ENCODE measurements at places on chromosomes 12 and 14.
A peak's percentile ranks its signal among the peaks of the same experiment; 100 is the strongest.

DNA sequence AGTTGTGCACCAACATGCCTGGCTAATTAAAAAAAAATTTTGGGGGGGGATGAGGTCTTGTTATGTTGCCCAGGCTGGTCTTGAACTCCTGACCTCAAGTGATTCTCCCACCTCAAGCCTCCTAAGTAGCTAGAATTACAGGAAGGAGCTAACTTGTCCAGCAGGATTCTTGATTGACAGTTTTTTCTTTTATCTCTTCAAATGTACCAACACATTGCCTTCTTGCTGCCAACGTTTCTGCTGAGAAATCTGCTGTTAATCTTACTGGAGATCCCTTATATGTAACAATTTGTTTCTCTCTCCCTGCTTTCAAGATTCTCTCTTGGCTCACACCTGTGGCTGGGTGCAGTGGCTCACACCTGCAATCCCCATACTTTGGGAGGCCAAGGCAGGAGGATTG, 22.4 kb upstream of the MARK3 start:
- H3K4me1 ChIP-seq = no peaks in the 10 kb centered on the region
- H3K36me3 ChIP-seq = no peaks in the 10 kb centered on the region
- no peak overlapping the region for H3K27ac ChIP-seq
- H3K27me3 ChIP-seq = peaks cover 10% of the 10 kb centered on the region

DNA sequence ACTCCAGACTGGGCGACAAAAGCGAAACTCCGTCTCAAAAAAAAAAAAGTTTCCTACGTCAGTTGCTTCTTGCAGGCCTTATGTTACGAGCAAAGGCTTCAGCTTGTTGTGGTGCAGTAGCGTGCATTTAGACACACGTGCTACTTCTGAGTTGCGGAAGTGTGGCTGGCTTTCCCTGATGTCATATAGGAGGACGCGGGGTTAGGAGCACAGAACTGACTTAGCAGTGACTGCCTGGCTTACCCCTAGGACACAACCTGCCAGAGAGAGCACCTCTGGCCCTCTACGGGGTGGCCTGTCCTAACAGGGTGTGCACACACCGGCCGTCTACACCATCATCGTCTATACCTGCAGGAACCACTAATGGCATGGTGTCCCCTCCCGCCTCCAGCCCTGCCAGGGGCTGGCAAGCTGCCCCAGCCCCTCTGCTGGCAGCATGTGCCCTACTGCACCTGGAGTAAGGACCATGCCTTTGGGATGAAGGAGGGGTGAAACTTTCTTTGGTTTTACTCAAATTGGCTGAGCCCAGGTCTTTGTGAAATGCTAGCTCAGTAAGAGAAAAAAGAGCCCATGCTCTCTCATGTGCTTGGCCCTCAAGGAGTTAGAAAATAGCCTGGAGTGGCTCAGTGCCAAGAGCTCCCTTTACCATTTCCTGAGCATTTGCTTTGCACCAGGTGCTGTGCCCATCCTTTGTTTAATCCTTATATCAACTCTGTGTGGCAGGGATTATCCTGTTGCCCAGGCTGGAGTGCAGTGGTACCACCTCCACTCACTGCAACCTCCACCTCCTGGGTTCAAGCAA, 1.7 kb upstream of the GPR68 start:
- H3K4me3 ChIP-seq = peak overlapping the region; percentile 86
- peak overlapping the region; percentile 83 for H3K27ac ChIP-seq
- H3K4me1 ChIP-seq = peaks cover 83% of the 10 kb centered on the region
- no peaks in the 10 kb centered on the region for H3K27me3 ChIP-seq
- H3K36me3 ChIP-seq = peaks cover 38% of the 10 kb centered on the region
- no peak for DNase-seq

DNA sequence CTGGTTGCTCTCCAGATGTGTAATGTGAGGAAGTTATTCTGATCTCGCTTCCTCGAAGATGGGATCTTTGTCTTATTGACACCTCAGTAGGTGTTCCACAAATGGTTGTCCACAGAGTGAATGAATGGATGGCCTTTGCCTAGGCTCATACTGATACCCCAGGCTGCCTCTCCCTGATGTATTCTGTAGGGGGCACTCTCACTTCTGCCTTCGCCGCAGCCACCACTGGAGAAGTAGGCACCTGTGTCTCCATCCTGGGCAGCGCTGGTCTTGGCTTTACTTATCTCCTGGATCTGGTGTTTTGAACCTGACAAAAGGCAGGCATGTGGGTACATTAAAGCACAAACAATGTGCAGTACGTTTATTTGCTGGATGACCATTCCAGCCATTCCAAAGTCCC, 82.1 kb downstream of the ZFP36L1 start:
- H3K4me1 ChIP-seq = peaks cover 33% of the 10 kb centered on the region
- H3K4me3 ChIP-seq = no peak overlapping the region
- H3K27ac ChIP-seq = peak overlapping the region; percentile 84
- no peak for DNase-seq
- H3K36me3 ChIP-seq = no peaks in the 10 kb centered on the region

DNA sequence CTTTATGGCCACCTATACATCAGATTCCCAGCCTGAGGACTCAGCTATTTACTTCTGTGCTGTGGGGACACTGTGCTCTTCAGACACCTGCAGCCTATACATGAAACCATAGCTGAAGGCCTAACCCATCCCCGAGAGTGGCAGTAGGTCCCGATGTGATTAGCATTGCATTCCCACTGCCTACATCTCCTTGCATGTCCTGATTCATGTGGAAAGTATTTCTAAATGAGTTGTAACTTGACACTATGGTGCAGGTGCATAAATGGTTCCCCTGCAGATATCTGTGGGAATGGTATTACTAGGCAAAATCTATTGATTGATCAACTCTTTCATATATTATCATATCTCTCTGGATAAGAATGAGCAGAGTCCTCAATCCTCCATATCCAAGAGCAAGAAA, 433.5 kb downstream of the DAD1 start:
- no peak overlapping the region for H3K27ac ChIP-seq
- peaks cover 9% of the 10 kb centered on the region for H3K27me3 ChIP-seq
- DNase-seq = no peak

DNA sequence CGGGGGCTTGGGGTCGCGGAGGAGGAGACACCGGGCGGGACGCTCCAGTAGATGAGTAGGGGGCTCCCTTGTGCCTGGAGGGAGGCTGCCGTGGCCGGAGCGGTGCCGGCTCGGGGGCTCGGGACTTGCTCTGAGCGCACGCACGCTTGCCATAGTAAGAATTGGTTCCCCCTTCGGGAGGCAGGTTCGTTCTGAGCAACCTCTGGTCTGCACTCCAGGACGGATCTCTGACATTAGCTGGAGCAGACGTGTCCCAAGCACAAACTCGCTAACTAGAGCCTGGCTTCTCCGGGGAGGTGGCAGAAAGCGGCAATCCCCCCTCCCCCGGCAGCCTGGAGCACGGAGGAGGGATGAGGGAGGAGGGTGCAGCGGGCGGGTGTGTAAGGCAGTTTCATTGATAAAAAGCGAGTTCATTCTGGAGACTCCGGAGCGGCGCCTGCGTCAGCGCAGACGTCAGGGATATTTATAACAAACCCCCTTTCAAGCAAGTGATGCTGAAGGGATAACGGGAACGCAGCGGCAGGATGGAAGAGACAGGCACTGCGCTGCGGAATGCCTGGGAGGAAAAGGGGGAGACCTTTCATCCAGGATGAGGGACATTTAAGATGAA, 630 bp downstream of the FOS start:
- peaks cover 31% of the 10 kb centered on the region for H3K27me3 ChIP-seq
- H3K27ac ChIP-seq = peak overlapping the region; percentile 98
- H3K4me1 ChIP-seq = peaks cover 54% of the 10 kb centered on the region
- H3K4me3 ChIP-seq = peak overlapping the region; percentile 95
- peaks cover 76% of the 10 kb centered on the region for H3K36me3 ChIP-seq

GRCh38 chr12:132317233-132317938, 12.0 kb downstream of the GALNT9 start:
- no peaks in the 10 kb centered on the region for H3K36me3 ChIP-seq
- no peak for DNase-seq
- no peak overlapping the region for H3K27ac ChIP-seq
- H3K4me3 ChIP-seq = no peak overlapping the region
- peaks cover 27% of the 10 kb centered on the region for H3K27me3 ChIP-seq
- no peaks in the 10 kb centered on the region for H3K4me1 ChIP-seq

DNA sequence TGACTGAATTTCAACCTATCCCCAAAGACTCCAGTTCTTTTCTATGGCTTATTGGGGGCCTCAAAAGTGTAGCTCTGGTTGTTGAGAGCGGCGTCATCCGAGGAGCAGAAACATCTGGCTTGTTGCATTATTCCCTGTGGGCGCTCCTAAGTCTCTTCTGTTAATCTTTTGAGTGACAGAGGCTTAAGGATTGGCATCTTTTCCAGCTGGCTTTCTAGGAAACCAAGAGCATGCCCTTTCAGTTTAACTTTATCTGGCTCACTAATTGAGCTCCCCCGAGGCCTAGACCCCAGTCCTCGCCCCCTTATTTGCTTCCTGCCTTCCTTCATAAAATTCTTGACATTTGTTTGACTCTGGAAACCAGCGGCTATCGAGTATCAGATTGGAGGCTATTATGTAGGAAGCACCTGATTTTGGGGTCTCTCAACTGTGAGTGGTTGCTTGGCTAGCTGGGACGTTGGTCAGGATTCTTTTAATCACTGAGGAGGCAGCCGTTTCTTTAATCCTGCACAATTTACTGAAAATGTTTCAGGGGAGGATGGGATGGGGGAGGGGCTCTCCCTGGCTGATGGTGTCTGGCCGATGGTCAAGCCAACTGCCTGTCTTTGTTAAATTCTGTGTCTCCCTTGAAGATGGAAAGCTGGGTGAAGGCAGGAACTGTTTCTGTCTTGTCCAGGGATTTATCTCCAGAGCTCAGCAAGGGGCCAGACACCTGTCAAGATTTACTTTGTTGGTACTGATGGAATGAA, 3.1 kb downstream of the SMOC1 start:
- no peaks in the 10 kb centered on the region for H3K36me3 ChIP-seq
- H3K27me3 ChIP-seq = peaks cover 76% of the 10 kb centered on the region
- no peak overlapping the region for H3K27ac ChIP-seq
- H3K4me3 ChIP-seq = no peak overlapping the region

- H3K4me1 ChIP-seq = no peaks in the 10 kb centered on the region
- H3K4me3 ChIP-seq = no peak overlapping the region
- H3K27ac ChIP-seq = no peak overlapping the region
- no peaks in the 10 kb centered on the region for H3K27me3 ChIP-seq
Observed at GRCh38 chr12:79451978-79452377, 238.8 kb downstream of the PAWR start.

- peak overlapping the region; percentile 64 for H3K4me3 ChIP-seq
- H3K4me1 ChIP-seq = peaks cover 9% of the 10 kb centered on the region
- H3K27me3 ChIP-seq = peaks cover 97% of the 10 kb centered on the region
- no peaks in the 10 kb centered on the region for H3K36me3 ChIP-seq
- no peak for DNase-seq
Observed at GRCh38 chr12:27971121-27971489, 1.4 kb downstream of the PTHLH start.

DNA sequence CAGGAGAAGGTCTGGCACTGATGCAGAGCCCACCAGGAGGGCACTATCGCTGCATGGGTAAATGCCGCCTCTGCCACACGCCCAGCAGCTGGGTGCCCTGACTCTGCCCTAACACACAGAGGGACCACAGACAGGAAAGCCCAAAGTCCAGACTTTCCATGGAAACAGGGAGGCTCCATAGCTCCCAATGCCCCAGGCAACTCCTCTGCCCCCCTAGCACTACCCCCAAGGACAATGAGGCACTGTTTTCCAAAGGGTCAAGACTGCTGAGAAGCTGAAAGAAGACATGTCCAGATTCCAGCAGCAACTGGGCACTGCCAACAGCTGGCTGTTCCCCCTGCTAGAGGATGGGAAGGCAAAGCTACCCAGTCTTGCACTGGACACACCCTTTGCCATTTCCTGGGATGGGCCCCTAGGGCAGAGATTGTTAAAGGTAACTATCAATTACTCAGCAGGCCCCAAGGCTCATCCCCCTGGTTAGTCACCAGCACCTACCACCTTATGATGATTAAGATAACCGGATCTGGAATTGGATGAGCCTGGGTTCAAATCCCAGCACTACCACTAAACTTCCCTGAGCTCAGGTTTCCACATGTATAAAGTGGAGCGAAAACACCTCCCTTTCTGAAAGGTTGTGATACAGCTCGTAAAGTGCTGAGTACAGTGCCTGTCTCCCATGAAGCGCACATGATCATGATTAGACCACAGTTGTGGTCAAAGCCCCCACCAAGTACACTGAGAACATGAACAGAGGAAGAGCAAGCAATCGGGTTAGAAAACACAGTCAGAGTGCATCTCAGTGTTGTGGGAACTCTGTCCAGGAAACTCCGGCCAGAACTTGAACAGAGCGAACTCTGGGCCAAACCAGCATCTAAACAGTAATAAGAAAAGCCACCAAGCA, 3.3 kb downstream of the PXN start:
- peak overlapping the region; percentile 98 for H3K4me3 ChIP-seq
- H3K27me3 ChIP-seq = no peaks in the 10 kb centered on the region
- H3K4me1 ChIP-seq = peaks cover 78% of the 10 kb centered on the region
- H3K36me3 ChIP-seq = peaks cover 25% of the 10 kb centered on the region
- peak overlapping the region; percentile 29 for H3K27ac ChIP-seq
- no peak for DNase-seq

DNA sequence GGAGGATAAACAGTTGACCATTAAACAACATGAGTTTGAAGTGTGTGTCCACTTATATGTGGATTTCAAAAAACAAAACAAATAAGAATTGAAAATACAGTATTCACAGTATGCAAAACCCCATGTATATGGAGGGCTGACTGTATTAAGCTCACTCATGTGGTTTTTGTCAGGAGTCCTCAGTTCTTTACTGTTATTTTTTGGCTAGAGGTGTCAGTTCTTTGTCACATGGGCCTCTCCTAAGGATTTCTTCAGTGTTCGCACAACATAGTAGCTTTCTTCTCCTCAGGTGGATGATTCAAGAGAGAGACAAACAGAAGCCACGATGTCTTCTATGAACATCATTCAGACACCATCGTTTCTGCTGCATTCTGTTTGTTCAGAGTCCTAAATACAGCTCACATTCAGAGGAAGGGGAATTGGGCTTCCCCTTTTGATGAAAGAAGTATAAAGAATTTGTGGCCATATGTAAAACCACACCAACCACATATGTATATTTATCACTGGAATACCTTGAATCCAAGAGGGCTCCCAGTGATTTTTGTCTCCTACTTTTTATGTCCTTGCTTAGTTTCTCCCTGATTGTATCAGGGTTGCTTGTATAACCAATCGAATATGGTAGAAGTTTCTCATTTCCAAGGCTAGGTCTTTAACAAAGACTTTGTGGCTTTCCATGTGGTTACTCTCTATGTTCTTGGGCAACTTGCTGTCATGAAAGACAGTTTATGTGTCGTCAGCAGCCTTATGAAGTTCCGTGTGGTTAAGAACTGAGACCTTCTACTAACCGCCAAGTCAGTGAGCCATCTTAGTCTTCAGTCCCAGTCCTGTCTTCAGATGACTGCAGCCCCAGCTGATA, 18.9 kb downstream of the MNAT1 start:
- peaks cover 22% of the 10 kb centered on the region for H3K4me1 ChIP-seq
- H3K36me3 ChIP-seq = peaks cover 11% of the 10 kb centered on the region
- no peak for DNase-seq

DNA sequence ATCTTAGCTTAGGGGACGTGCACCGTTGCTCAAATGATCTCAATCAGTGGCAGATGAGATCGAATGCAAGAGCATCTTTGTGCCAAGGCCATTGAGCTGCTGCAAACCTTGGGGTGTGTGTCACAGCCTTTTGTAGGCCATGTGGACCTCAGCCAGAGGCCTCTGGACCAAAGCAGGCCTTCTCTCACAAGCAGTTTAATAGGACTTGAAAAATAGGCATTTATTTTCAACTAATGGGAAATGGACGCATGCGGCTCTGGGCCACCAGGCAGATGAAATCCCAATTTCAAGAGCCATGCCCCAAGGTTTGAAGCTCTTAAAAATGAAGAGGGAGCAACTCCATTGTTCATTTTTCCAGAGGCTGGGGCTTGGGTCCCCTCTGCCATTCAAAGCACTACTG, 87.3 kb downstream of the TTC7B start:
- no peaks in the 10 kb centered on the region for H3K4me1 ChIP-seq
- peaks cover 8% of the 10 kb centered on the region for H3K27me3 ChIP-seq
- no peaks in the 10 kb centered on the region for H3K36me3 ChIP-seq
- H3K27ac ChIP-seq = no peak overlapping the region
